ENCODE measurements at places on chromosomes 16 and 17. TPM values are rescaled to one million over a fixed set of nuclear protein-coding genes. Genes with fewer than 3 reads are reported as not detected.

DNA sequence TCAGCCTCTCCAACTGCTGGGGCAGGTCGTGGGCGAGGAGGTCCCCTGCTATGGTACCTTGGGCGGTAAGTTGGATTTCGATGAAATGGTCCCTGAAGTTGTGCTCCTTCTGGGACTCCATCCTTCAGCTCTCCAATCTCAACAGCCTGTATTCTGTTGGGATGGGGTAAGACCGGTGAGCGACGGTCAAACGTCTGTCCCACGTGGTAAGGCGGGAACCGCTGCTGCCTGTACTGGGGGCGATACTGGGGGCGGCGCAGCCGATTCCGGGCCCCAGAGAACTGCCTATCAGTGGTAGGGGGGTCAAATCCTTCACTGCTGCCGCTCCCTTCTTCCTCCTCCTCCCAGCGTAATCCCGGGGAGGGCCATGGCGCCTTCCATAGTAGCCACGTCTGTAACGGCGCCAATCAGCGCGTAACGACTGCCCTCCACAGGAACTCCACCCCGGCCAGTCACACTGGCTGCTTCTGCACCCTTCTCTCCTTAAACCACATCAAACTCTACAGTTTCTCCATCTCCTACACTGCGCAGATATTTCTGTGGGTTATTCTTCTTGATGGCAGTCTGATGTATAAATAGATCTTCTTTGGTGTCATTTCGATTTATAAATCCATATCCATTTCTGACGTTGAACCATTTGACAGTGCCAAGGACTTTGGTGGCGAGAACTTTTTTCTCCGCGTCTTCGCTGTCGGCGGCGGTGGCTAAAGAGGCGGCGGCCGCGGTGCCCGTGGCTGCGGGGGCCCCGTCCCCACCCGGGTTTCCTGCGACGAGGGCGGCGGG lies 41.1 kb downstream of the AHSP start:
- peaks cover 8% of the 10 kb centered on the region for H3K27me3 ChIP-seq
- no peaks in the 10 kb centered on the region for H3K4me1 ChIP-seq
- H3K36me3 ChIP-seq, result no peaks in the 10 kb centered on the region

DNA sequence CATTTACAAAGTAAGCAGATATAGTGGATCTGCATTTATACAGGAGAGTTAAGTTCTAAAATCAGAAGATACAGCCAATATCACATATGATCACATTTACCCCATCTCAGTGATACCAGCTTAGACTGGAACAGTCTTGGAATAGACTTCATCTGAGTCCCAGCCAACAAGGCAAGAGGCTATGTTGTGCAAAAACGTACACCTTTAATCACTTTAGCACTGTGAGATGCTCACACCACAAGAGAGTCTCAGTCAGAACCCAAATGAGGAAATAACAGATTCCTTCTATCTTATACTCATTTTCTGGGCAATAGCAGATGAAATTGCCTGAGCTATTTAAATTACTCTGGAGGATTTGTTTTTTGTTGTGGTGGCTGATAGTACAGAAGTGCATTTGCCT lies 145.6 kb downstream of the ANKFN1 start:
- no peak overlapping the region for H3K4me3 ChIP-seq
- H3K27ac ChIP-seq, result no peak overlapping the region
- H3K36me3 ChIP-seq, result no peaks in the 10 kb centered on the region
- peaks cover 45% of the 10 kb centered on the region for H3K4me1 ChIP-seq

The OR3A2 gene
- total RNA-seq, result 0.52 TPM

GRCh38 chr16:55508941-55509931 lies at the start of gene LPCAT2:
TSS of gene LPCAT2 (plus strand) at chr16:55509072. CDS start at chr16:55509182, 110 bp downstream.
- H3K27ac ChIP-seq, result peak within 1 kb of the TSS; percentile 25
- peak; percentile 42 for DNase-seq
- H3K36me3 ChIP-seq, result no peaks in the 10 kb centered on the region
- peaks cover 8% of the 10 kb centered on the region for H3K27me3 ChIP-seq
- H3K4me1 ChIP-seq, result peaks cover 12% of the 10 kb centered on the region

The ZNF385C gene
- 0.66 TPM for total RNA-seq

- DNase-seq, result no peak
- H3K4me1 ChIP-seq, result no peaks in the 10 kb centered on the region
- peaks cover 2% of the 10 kb centered on the region for H3K36me3 ChIP-seq
- no peak overlapping the region for H3K27ac ChIP-seq
- no peak overlapping the region for H3K4me3 ChIP-seq
Measured at GRCh38 chr17:29433541-29433940, 43.4 kb downstream of the TAOK1 start.

The GNAO1 gene
- total RNA-seq, result 0.24 TPM

The KCTD19 gene
- total RNA-seq, result 0.19 TPM

The PIP4K2B gene
- 15.9 TPM for total RNA-seq

The HSD3B7 gene
- 3.5 TPM for total RNA-seq

DNA sequence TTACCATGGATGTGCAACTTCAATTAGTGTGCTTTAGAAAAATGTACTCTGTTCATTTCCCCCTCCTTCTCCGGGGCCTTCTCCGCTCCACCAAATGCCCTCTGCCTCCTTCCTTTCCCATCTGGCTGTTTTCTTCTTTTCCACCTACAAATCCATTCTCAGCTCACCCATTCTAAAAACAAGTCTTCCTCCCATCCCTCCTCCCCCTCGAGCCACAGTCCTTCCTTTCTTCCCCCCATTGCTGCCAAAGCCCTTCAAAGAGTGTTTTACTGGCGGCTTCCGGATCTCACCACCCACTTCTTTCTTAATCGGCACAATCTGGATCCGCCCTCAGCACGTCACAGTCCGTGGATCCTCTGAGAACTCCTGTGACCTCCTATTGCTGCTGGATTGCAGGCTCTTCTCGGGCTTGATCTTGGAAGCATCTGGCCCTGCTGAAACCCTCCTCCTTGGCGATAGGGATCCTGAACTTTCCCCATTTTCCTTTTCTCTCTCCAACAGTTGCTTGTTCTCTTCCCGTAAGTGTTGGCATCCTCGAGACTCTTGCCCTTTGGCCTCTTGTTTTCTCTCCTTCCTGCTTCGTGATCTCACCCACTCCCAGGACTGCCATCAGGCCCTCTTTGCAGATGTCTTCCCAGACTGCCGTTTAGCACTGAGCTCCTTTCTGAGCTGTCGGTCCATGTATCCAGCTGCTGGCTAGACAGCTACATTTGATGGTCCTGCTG lies 36.0 kb upstream of the FBXO47 start:
- H3K4me1 ChIP-seq, result no peaks in the 10 kb centered on the region
- H3K27ac ChIP-seq, result no peak overlapping the region
- no peaks in the 10 kb centered on the region for H3K36me3 ChIP-seq

All from thymus (tissue), 14 donors.